ENCODE measurements at places on chromosomes 1 and 21. TPM values are rescaled to one million over a fixed set of nuclear protein-coding genes. Genes with fewer than 3 reads are reported as not detected.

Gene BGLAP
- total RNA-seq = 0.23 TPM

Gene MIXL1
- not detected for total RNA-seq

Gene FAM72A
- 9.3 TPM for total RNA-seq

Gene SPATA17
- 2.9 TPM for total RNA-seq

Gene OR14A16
- not detected for total RNA-seq

Gene EXOC8
- 10.3 TPM for total RNA-seq

Gene TLCD4
- total RNA-seq = 9.3 TPM

Gene CDK18
- total RNA-seq = 1.1 TPM

Gene PEAR1
- 6.0 TPM for total RNA-seq

Gene NOS1AP
- 0.41 TPM for total RNA-seq

Gene S100A16
- 615 TPM for total RNA-seq

Gene TEDDM1
- not detected for total RNA-seq

Gene FNDC5
- 0.32 TPM for total RNA-seq

Gene SESN2
- total RNA-seq = 8.1 TPM

Gene SLC22A15
- 1.1 TPM for total RNA-seq

Gene MPZL1
- total RNA-seq = 102 TPM

Gene CLCA1
- total RNA-seq = not detected

Gene DDX20
- total RNA-seq = 9.1 TPM

Gene ZMYND12
- 0.37 TPM for total RNA-seq

Gene FCRLB
- 1.4 TPM for total RNA-seq

Gene SH3BGR
- total RNA-seq = 1.3 TPM

Gene CD52
- total RNA-seq = not detected

Gene LAMB3
- total RNA-seq = 22.5 TPM

Gene GLIS1
- total RNA-seq = not detected

Gene IGSF21
- total RNA-seq = not detected

Gene FAM167B
- 0.33 TPM for total RNA-seq

Gene ACOT11
- total RNA-seq = 2.4 TPM

Gene SPRR2F
- total RNA-seq = not detected

Gene TMEM269
- 0.08 TPM for total RNA-seq

Gene GJA8
- not detected for total RNA-seq

Gene WNT9A
- 8.5 TPM for total RNA-seq

Gene MYCL
- total RNA-seq = 1.4 TPM

Gene PLEKHN1
- total RNA-seq = 5.8 TPM

Gene TMEM125
- not detected for total RNA-seq

Gene TBX15
- total RNA-seq = not detected

Gene IFI44L
- total RNA-seq = not detected

Gene ERG
- not detected for total RNA-seq

Gene ERICH3
- total RNA-seq = not detected

All from A549 treated with GW870086 at 1 μM for 4 hours (cell line).